Left forelimb (tissue), 1 donor: ENCODE measurements at places on chromosomes 11 and 22.

- DNase-seq: no peak
Observed at GRCh38 chr11:125588505-125588904, 4.1 kb upstream of the STT3A start.

DNA sequence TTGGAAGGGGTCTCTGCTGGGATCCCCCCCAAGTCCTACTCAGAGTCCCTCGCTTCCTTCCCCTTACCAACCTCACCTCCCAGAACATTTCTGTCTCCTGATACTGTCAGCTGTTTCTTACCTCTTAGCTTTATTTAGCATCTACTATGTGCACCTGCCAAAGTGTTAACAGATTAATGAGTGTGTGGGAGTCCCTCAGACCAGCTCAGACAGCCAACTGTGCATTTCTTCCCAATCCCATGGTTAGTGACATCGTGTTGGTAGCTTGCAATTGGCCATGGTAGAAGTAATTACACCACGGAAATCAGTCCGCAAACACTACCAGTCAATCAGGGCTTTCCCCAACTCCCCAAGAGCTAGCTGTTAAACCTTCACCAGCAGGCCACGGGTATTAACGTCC lies 150.6 kb downstream of the DSCAML1 start:
- no peak for DNase-seq

- no peak for DNase-seq
Observed at GRCh38 chr22:50293441-50294318, 13.8 kb downstream of the PLXNB2 start.

DNA sequence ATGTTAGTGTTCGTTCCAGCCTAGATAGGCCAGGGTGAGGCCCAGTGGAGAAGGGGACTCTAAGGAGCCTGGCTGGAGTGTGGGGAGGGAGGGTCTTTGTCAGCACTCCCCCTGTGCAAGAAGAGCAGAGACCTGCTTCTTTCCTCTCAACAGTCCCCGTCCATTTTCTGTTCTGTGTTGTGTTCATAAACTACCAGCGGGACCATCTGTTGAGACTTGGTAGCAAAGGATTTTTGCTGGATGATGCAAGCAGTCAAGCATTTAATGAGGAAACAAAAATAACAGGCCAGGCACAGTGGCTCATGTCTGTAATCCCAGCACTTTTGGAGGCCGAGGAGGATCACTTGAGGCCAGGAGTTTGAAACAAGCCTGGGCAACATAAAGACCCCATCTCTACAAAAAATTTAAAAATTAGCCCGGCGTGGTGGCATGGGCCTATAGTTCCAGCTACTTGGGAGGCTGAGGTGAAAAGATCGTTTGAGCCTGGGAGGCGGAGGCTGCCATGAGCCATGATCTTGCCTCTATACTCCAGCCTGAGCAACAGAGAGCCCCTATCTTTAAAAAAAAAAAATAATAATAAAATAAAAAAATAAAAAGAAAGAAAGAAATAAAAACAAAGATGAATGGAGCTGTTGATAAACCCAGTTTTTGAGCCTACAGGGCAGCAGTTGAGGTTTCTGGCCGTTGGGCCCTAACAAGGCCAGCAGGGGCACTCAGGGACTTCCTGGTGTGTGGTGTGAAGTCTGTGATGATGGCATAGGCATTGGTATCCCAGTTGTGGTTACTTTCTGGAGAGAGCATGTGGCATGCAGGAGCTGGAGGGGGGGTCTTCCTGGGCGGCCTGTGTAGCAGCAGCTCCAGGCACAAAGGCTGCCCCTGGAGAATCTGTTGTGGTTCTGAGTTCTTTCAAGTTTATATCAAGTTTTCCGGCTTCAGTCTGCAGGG lies 1.7 kb upstream of the TXNRD2 start:
- no peak for DNase-seq

- no peak for DNase-seq
Observed at GRCh38 chr11:124865902-124866851, 945 bp downstream of the ROBO3 start.

DNA sequence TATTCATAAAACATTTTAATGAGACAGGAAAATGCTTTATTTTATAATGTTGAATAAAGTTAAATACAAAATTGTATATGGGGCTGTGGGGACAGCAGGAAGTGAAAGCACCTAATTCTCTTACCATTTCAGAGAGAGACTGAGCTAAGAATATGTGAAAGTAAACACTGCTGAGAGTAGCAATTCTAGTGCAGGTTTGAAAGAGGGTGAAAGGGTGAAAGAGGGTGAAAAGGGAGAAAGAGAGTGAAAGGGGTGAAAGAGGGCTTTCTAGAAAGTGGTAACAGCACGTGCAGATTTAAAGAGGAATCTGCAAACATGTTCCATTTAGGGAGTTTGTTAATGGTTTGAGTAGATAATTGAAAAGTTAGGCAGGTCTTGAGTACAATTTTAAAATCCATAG lies 652.0 kb upstream of the CCDC90B start:
- DNase-seq: no peak

DNA sequence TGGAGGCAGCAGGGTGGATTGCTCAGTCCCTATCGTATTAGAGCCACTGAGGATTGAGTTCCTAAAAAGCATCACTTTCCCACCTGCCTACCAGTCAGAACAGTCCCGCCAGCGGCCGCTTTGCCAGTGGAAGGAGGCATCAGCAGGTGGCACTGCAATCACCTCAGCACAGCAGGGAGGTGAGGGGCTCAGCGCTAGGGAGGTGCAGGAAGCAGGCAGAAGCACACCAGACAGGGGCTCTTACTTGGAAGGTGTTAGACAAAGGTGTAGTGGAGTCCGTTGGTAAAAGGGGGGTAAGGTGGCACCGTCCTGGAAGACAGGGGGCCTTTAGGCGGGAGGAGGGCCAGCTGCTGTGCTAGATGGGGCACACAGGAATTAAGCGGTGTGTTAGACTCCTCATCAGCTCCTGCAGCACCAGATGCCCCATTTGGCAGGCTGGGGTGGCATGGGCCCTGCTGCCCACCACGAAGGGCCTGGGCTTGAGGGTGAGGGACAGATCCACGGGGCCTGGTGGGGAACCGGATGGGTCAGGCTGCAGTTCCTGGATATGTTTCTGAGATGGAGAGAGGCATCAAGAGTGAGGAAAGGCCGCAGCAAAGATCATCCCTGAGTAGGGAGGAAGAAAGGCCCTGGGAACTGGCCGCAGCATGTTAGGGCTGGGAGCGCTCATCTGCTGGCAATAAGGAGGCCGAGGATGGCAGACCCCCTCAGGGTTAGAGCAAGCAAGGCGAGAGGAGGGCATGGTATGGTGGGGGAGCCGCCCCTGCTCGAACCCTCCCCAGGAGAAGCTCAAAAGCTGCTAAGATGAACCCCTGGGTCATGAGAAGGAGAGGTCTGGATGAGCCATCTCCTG lies 42.5 kb downstream of the C11orf58 start:
- DNase-seq: no peak

- no peak for DNase-seq
Observed at GRCh38 chr22:33986167-33986771, 66.0 kb upstream of the LARGE1 start.

DNA sequence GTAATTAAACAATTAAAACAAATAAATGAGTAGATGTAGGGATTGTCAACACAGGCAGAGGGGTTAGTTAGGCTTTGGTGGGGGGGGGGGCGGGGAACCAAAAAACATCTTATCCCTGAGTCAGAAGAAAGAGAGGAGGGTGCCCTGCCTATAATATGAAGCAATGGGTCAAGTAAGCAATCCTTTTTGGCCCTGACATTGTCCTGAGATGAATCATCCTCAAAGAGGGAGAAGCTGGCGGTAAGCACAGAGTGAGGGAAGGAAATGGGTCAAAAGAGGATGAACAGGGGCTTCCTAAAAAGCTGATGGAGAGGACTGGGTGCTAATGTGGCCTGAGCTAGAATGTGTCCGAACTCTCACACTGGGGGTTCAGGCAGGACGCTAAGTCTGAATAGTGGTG lies 4.7 kb downstream of the OLFML1 start:
- DNase-seq: no peak

DNA sequence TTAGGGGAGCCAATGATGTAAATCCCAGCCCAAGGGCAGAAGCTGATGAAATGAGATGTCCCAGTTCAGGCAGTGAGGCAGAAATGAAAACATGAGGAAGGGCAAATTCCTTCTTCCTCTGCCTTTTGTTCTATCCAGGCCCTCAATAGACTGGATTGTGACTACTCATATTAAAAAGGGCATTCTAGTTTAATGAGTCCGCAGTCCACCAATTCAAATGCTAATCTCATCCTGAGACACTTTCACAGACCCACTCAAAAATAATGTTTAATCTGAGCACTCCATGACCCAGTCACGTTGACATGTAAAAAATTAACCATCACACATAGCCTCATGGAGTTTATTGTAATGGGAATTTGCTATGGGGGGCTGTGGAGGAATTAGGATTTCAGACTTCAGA lies 717.9 kb downstream of the OPCML start:
- no peak for DNase-seq

DNA sequence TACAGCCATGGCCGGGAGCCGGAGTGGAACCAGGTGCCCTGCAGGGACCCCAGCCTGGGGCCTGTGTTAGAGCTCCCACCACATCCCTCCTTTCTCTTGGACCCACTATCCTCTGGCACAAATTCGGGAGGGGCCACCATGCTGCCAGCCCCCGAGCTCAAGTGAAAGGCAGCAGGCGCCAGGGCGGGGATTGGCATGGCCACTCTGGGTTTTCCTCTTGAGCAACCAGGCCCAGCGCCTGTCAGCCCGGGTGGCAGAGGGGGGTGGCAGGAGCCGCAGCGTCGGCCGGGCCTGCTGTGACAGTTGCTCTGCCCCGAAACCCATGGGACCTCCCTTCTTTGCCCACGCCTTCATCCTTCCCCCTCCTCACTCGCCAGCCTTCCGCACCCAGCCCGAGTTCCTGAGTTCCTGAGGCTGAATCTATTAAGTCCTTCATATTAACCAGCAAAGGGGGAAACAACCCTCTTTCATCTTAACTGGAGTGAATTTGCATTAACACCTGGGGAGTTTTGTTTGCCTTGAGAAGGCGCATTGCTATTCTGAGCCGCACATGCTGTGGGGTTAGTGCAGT lies 16.8 kb upstream of the CABP7 start:
- DNase-seq: no peak

DNA sequence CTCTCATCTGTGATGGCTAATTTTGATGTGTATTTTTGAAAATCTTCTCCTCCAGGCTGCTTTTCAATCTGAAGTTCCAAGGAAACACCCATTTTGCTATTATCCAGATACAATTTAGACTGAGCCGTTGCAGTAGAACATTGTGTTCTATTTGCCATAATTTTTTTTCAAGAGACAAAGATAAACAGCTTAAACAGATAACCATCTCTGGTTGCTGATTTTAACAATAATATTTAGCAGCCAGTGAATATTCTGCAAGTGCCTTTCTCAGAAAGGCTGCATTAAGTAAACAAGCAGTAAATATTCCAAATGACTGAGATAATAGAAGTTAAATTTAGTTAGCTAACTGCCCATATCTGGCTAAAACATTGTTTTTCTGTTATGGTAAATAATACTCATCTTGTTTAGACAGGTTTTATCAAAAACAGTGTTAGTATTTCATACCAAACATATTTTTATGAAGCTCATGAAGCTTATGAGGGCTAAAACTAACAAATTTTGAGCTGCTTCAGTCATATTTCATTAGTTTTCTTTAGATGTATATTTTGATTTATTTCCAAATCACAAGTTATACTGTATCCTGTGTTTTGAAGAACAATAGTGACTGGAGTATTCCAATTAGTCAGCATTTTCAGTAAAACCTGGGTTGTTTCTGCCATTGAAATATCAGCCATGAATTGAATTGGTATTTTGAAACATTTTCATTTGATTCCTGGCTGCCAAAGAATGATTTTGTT lies 206.7 kb downstream of the SBF2 start:
- no peak for DNase-seq

GRCh38 chr11:86486261-86487030 lies 111.8 kb downstream of the CCDC81 start:
- no peak for DNase-seq

- no peak for DNase-seq
Observed at GRCh38 chr11:115257270-115257669, 246.9 kb downstream of the CADM1 start.

- no peak for DNase-seq
Observed at GRCh38 chr11:46664612-46665011, 35.8 kb downstream of the ARHGAP1 start.

DNA sequence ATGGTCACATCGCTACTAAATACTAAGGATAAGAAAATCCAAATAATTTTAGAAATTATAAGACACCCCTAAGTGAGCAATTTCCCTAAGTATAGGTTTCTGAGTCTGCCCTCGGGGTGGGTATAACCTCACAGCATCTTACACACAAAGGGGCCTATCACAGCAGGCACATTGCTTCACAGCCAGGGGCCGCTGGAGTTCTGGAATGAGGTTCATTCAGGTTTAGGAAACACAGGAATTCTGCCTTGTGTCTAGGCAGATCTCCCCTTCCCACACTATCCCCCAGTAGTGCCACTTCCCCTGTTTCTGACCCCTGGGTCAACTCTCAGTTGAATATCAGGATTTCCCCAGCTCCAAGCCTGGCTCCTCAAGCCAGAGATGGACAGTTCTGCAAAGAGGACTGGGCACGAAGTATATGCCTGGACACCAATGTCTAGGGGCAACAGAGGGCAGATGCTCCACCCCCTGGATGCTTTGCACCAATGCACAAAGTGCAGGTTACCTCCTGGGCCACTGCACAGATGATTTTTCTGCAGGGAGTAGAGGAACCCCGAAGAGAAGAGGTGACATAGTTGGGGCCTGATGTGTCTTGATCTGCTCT lies 11.4 kb downstream of the TUBA8 start:
- no peak for DNase-seq

DNA sequence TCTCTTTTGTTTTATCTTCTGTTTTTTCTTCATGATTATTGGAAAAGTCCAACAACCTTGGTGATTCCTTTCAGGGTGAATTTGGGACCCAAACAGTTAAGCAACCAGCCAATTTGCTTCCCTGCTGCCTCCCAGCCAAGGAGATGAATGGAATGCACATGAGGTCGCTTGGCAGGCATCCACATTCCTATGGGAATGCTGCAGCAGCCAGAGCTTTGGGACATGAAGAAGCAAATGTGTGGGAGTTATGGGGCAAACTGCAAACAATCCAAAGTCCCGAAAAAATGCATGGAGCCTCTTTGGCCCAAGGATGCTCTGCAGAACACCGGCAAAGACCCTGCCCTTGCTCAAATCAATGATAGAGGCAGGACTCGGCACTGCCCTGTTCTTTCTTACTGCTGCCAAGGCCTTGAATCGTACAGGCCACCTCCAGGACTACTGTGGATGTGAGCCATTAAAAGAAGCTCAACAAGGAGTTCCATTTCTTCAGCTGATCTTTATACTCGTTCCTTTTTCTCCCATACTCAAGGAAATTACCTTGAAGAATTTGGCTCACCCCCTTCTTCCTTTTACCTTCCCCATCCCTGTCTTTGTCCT lies 117.3 kb upstream of the TEAD1 start:
- DNase-seq: no peak

DNA sequence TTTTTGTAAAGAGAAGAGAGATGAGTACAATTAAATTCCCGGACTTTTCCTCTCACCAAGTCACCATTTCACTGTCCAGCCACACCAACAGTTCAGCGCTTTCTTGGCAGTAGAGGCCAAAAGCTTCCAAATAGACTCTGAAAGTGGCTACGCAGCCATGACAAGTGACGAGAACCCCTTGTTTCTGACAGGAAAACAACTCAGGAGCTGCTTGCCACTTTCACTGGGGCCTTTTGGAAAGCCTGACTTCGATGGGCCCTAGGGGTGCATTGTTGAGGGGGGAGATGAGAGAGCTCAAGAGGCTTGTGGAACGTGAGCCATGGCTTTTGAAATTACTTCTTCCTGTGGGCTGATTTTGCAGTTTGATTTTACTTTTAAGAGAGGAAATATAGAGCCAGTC lies 422.1 kb upstream of the FAT3 start:
- no peak for DNase-seq

GRCh38 chr11:27118371-27118770 lies 77.8 kb downstream of the BBOX1 start:
- no peak for DNase-seq
